Fibroblast of skin of back (primary cell): ENCODE measurements at places on chromosomes 4 and X.

GRCh38 chrX:134174273-134174660 is 62.7 kb upstream of the CCDC160 start:
- no peak for DNase-seq

- peak; percentile 87 for DNase-seq
These were observed 25.7 kb upstream of the C1QTNF7 start for GRCh38 chr4:15402146-15402545.

- DNase-seq, result peak; percentile 61
These were observed 119.4 kb downstream of the FANCB start for GRCh38 chrX:14753441-14753840.

DNA sequence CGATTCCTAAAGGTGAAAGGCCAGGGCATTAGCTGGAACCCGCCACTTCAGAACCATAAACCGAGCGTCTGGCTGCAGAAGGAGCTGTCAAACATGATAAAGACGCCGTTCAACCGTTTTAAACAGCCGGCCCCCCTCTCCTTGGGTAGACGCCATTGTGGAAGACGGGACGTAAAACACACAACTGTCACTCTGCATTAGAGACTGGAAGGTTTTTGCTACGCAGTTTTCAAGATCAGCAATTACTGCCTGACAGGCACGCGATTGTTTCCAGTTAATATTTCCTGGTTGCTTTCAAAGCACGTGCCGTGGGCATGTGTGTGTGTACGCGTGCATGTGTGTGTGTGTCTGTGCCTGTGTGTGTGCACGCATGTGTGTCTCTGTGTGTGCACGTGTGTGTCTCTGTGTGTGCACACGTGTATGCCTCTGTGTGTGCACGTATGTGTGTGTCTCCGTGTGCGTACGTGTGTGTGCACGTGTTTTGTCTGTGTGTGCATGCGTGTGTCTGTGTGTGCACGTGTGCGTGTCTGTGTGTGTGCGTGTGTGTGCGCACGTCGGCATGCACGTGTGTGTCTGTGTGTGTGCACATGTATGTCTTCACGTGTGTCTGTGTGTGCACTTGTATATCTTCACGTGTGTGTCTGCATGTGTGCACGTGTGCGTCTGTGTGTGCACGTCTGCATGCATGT is 48.8 kb downstream of the SHOX start:
- DNase-seq, result no peak

- DNase-seq, result no peak
These were observed 61.4 kb upstream of the ZCCHC13 start for GRCh38 chrX:74242484-74243138.

GRCh38 chr4:85833302-85833701 is 358.4 kb downstream of the ARHGAP24 start:
- no peak for DNase-seq

DNA sequence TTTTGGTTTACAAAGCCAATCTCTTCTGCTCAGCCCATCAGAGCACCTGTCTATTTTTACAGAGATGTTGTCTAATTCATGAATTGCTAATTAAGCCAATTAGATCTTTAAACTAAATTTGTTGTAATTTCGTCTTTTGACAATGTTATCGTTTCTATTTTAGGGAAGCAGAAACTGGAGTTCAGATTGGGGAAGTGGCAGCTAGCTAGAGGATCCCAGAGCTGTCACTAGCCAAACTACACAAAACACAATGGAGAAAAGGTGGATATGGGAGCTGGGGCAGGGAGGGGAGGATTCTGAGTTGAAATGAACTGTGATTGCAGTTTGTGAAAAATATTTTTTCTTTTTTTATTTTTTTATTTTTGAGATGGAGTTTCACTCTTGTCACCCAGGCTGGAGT is 35.8 kb downstream of the CASP3 start:
- DNase-seq, result no peak

DNA sequence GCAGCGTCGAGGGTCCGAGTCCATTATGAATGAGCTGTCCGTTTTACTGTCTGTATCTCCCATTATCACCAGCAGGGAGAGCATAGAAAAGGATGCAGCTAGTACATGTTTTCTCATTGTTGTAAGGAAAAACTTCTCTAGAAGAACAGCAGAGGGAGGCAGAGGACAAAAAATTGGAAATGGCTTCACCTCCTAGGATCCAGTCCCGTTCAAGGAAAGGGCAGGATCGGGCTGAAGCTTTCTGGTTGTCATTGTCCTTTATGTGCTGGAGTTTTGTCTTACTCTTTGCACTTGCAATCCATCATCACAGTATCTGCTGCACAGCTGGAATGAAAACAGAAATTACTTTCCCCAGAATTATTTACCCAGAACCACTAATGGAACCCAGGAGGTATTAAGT is 14.7 kb downstream of the NDP start:
- peak; percentile 79 for DNase-seq

DNA sequence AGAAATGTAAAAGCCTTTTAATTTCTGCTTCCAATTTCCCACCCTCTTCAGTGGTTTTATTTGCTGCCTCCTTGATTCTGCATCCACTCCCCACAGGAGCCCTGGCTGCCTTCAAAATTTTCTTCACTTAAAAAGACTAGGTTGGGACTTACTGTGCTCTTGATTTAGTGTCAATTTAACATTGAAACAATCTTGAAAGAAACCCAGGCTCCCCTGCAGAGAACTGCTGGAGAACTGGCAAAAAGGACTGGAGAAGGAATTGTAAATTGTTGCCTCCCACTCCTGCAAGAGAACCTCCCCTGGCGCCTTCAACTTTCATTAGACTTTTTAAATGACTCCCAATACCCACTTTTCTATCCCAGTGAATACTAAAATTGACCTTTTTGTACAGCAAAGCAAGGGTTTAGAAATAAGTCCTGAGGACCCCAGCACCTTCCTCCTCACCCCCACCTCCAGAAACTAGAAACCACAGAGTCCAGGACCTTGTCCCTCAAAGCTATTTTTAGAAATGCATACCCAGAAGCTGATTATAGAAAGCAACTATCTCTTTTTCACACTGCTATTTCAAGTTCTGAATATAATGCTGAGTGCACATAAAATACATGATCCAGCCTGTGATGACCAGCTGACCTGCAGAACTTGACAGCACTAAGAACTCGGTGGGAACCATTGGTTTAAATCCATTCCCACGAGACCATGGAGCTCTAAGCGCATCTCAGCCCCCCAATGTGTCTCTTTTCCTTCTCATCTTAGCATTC is 155.5 kb downstream of the INPP4B start:
- no peak for DNase-seq

- DNase-seq, result no peak
These were observed 19.7 kb upstream of the ALG13 start for GRCh38 chrX:111661241-111661640.

DNA sequence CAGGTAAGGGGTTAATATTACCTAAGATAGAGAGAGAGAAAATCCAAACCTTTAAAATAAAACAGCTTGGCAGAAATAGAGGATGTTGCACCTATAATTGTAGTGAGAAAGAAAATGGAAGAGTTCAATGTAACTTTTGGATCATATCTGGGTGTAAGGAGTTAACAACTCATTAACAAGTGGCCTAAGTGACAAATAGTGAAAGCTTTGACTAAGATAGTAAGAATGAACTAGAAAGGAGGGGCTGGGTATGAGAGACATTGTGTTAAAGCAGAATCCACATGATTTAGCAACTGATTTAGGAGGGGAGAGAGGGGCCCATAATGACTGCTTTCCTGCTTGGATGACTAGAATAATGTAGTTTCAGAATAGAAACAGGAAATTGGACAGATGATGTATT is 761.0 kb downstream of the IL1RAPL1 start:
- DNase-seq, result peak; percentile 3

DNA sequence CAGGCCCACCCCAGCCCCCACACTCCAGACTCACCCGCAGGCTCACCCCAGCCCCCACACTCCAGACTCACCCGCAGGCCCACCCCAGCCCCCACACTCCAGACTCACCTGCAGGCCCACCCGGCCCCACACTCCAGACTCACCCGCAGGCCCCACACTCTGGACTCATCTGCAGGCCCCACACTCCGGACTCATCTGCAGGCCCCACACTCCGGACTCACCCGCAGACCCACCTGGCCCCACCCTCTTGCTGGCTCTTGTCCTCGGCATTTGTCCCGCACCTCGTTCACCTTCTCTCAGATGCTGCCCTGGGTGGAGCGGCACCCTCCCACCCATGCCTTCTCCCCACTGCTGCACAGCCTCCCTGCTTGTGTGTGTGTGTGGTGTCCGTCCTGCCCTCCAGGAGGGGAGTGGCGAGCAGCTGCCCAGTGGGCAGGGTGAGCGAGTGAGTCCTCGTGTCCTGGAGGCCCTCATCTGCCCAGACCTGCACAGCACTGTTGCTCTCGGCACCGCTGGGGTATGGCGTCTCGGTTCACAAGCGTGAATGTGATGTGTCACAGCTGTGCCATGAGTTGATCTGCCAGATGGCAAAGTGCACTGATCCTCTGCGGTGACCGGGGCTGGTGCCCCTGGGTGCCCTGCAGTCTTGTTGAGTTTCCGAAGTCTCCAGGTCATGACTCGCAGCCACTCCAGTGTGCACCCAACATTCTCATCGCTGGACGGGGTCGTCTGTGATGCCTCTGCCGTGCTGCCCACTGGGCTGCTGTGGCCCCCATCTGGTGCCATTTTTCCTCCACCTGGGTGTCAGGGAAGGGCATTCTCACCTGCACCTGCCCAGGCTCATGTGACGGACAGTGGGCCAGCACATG is 27.7 kb downstream of the MAEA start:
- DNase-seq, result no peak

DNA sequence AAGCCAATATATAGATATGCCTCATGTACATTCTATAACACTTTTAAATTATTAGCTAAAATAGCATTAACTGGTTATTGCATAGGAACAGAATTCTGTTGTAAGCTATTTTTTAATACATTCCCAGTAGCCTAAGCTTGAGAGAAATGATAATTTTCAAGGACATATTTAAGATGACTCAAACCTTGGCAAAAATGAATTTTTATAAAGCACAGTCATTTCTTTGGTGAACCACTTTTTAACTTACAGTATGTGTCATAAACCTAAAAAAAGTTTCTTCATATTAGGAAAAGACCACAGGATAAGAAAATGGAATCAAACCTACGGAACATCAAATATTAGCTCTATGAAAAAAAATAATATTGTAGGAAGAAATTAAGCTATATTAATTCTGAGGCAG is 986.3 kb downstream of the STIM2 start:
- peak; percentile 53 for DNase-seq

DNA sequence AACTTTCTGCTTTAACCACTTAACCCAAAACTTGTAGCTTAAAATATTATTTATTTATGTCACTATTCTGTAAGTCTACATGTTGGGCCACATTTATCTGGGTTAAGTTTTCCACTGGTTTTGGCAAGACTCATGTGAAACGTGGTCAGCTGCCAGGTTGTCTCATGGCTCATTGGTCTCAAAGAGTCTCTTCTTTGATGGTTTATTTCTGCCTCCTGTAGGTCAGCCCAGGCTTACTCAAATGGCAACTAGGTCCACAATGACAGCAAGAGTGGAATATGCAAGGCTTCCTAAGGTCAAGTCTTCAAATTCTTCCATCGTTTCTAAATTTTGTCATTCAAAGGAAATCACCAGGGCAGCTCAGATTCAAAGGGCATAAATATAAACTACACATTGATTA is 828.7 kb downstream of the PCDH7 start:
- DNase-seq, result no peak

- peak; percentile 77 for DNase-seq
These were observed 8.0 kb downstream of the REELD1 start for GRCh38 chr4:146222313-146222712.

DNA sequence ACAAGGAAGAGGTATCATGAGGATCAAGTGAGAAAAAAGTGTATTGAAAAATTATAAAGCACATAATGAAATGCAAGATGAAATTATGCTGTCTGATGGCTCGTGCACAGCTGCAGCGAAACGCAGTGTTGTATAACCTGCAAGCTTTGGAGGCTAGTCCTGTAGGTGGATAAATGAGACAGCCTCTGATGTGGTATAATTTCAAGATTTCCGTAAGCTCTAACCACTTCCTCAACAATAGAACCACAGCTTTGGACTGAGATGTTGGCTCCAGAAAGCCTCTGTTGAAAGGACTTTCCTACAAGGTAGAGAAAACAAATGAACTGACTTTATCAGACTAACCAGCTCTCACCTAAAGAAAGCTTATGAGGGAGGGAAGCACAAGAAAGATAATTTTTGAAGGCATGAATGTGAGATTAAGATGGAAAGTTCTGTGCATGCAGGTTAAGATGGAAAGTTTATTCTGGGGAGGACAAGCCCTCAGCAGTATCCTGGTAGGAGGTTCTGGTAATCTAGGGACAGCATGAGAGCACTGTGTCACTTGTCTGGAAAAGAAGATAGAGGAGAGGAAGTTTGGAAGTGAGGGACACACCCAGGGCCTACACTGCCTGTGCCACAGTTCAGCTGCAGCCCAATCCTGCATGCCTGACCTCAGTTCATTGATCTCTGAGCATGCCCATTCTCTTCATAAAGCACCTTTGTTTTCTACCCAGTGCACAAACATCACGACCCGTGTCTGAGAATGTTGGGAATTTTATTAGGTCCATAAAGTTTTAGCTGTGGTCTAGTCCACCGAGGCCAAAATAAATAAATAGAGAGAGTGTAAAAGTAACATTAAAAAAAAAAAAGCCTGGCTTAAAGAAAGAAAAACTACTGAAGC is 161.5 kb upstream of the SFRP2 start:
- DNase-seq, result no peak

GRCh38 chr4:94339779-94340178 is 2.9 kb downstream of the HPGDS start:
- DNase-seq, result no peak

DNA sequence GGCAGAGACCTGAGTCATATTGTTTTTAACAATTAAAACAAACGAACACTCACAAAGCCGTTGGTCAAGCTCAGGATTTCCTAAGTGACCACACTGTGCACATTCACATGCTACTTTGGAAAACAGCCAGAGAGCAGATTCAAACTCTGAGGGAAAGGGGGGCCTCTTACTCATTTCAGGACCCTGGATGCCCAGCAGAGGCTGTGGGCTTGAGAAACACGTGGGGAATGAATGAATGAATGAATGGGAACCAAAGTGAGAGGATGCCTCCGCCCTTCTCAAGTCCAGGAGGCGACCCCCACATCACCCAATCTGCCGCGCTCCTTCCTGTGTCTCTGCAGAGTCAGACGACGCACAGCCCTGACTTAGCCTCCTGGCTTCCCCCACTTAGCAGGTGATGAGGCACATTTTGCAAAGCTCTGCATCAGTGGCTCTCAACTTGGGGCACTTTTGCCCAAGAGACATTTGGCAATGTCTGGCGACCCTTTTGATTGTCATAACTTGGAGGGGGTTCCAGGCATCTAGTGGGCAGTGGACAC is 76.0 kb downstream of the ABLIM2 start:
- DNase-seq, result no peak
